ENCODE measurements at places on chromosomes 12 and 14.

- no peak for DNase-seq
Observed at GRCh38 chr12:125530876-125531275, 465.6 kb downstream of the AACS start.

- no peak for DNase-seq
Observed at GRCh38 chr12:27012982-27013255, 1.3 kb downstream of the TM7SF3 start.

DNA sequence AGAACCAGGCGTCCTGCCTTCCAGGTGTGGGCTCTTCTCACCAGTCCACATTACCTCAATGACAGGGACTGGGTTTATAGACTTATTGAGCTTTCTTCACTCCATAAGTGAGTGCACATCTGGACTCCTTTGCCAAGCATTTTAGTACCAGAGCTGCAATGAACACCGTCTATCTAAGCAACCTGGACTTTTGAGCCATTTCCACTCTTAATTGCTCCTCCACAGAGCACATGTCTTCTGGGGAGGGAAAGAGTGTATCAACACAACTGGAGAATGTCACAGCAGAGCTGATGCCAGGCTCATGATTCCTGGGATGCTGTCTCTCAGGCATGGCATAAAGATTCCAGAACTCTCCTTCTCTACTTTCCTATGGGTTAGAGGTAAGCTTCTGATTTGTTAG, 43.0 kb upstream of the BDKRB2 start:
- no peak for DNase-seq

GRCh38 chr12:25438638-25439037, 114.4 kb downstream of the LMNTD1 start:
- no peak for DNase-seq

- DNase-seq, result no peak
Observed at GRCh38 chr12:65126482-65126881, 5.4 kb upstream of the WIF1 start.

- no peak for DNase-seq
Observed at GRCh38 chr12:92556637-92557421, 146.0 kb upstream of the PLEKHG7 start.

DNA sequence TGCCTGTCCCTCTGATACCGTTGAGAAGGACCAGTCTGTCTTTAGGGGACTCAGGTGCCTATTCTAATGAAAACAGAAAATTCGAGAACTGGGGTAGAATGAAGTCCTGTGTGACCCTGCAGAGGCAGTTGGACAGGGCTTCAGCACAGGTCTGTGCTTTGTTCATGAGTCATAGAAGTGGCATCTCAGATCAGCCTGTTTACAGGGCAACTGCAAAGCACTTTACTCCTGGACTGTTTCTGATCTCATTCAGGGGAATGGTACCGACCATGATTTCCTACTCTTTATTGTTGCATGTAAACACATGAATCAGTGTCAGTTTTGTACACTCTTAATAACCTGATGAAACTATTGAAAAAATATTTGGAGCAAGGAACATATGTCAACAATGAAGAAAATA, 1517.0 kb downstream of the AACS start:
- no peak for DNase-seq

All from activated CD4-positive, alpha-beta T cell treated with anti-CD3 and anti-CD28 coated beads for 4 hours (primary cell).